ENCODE measurements at places on chromosomes 4 and X. TPM values are rescaled to one million over a fixed set of nuclear protein-coding genes. Genes with fewer than 3 reads are reported as not detected.
A peak's percentile ranks its signal among the peaks of the same experiment; 100 is the strongest.

Gene SAGE1
- total RNA-seq: not detected

Gene SOWAHD
- total RNA-seq: 0.10 TPM

Gene DGAT2L6
- total RNA-seq: not detected

Gene LONRF3
- 1.8 TPM for total RNA-seq

- DNase-seq: no peak
Observed at GRCh38 chrX:19443869-19444526, 71.3 kb downstream of the MAP3K15 start.

DNA sequence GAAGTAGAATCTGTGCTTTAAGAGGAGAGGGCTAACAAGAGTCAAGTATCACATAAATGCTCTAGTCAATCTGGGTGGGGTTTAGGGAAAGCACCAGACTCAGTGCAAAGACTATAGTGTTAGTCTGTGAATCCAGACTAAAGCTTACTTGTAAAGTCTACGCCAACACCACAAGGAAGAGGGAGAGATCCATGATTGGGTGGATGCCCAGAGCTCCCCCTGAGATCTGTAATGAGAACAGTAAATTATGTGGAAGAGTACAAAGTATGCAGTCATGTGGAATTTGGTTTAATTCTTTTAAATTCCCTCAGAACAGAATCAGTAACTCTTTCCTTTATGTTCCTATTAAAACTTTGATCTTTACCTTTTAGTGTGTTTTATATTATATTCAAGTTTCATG, 354.7 kb upstream of the SPANXN4 start:
- no peak for DNase-seq

DNA sequence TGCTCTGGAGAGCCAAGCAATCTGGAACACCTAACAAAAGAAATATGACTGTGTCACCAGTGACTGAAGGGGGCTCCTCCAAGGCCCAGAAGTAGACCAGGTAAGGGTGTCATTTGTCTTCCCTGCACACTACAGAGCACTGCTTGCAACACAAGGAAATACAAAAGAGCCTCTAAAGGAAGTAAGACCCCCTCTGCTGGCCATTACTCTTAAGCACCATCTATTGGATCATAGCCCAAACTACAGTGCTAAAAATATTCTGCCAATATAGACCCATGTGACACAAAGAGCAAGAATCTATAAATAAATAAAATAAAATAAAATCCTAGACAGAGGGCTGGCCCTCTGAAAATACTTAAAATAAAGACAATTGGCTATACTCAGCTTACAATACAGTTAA, 528.7 kb downstream of the TMA16 start:
- DNase-seq: no peak

- DNase-seq: no peak
Observed at GRCh38 chr4:173910891-173911290, 372.6 kb downstream of the FBXO8 start.

- peak; percentile 87 for DNase-seq
Observed at GRCh38 chrX:140712413-140713173, 3.0 kb downstream of the LINC00632 start.
